ENCODE measurements at places on chromosomes 1 and 21.

DNA sequence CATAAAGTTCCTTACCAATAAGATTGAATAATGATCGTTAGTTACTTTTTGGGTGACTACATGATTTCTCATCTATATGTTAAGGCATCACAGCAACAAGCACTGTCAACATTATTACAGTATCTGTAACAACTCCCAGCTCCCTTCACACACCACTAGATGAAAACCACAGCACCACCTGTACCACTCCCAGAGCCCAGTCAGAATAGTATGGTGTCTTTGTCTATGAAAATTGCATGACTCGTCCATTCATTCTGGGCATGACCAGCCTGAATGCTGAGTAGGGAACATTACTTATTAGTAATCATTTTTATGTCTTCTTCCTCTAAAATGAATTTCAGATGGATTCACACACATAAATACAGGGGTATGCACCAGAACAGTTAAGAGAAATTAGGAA is 7.0 kb downstream of the OLFML2B start:
- DNase-seq = no peak

- DNase-seq = no peak
Measured at GRCh38 chr1:60223158-60223557, 149.6 kb upstream of the C1orf87 start.

DNA sequence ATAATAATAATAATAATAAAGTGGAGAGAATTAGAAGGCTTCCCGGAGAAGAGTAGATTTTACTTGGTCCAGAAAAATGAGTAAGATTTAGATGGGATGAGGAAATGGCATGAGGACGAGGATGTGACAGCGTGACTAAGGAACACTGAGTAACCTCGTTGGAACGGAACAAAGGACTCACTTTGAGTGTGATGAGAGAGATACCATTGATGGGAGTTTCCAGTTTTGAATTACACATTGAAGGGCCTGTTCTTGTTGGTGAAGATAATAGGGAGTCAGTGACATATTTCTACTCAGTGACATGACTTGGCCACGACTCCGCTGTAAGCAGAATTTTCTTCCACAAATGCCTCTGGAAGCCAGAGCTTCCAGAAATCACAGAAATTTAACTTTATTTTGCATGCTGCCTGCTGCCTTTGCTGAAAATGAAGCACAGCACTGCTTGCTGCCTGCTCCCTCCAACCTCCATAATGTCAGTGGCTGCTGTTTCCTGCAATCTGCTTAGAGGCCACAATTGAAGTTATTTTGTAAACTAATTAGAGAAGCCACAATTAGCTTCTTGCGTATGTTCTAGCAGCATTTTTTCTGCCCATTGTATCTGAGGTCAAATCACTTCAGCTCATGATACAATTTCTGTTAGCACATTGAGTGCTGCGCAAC is 33.7 kb upstream of the FBXO28 start:
- DNase-seq = no peak

DNA sequence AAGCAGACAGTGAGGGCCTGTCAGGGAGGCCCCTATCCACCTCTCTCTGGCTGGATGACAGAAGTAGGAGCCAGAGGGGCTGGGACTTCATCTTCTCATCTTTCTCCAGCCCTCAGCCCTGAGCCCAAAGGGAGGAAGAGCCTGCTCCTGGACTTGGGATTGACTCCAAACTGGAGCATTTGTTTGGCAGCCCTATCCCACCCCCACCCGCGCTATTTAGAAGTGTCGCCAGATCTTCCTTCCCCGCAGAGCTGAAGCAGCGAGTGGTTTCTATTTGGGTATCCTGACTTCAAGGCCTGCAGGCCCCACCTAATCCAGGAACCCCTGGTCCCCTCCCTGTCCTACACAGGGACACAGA is 9.6 kb downstream of the NES start:
- DNase-seq = no peak

- DNase-seq = no peak
Measured at GRCh38 chr21:44462834-44463200, 7.5 kb downstream of the LRRC3 start.

DNA sequence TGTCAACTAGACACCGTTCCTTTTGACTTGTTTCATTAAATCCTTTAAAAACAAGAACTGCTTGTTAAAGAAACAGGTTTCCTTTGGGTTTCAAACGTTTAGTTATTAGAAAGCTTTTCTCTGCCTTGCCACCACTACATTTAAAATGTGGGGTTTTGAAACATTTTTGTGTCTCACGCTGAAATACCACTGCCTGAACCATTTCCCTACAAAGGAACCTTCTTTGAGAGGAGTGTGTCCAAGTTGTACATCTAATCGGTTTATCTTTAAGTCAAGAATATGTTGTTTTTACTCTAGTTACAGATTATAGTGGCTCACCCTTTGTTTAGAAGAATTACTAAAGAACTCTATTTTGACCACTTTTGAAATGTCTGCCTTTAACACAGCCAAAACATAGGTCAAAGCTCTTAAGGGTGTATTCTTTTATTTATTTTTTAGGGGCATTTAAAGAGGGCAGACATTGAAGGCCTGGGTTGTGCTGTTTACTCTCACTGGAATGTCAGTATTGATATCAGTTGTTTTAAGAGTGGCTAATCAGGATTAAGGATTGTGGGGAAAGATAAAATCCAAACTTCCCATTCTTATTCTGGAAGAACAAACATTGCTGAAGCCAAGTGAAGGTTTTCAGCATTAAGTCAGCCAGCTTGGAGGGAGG is 143.4 kb downstream of the GALNT2 start:
- DNase-seq = no peak

DNA sequence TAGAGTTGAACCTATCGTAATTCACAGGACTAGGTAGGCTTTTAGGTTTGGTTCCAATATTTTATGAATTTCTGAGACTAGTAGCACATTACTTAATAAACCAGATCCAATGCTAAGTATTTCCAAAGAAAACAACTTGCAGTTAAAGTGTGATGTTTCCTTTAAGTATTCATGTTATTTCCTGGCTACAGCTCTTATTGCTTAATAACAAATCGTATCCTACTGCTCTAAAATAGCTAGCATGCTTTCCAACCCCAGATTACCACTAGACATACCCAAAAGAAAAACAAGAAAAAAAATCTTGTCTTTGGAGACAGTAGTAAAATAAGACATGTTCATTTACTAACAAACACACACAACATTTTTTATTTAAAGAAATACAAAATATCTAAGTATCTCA is 898 bp downstream of the KRTAP27-1 start:
- DNase-seq = no peak

DNA sequence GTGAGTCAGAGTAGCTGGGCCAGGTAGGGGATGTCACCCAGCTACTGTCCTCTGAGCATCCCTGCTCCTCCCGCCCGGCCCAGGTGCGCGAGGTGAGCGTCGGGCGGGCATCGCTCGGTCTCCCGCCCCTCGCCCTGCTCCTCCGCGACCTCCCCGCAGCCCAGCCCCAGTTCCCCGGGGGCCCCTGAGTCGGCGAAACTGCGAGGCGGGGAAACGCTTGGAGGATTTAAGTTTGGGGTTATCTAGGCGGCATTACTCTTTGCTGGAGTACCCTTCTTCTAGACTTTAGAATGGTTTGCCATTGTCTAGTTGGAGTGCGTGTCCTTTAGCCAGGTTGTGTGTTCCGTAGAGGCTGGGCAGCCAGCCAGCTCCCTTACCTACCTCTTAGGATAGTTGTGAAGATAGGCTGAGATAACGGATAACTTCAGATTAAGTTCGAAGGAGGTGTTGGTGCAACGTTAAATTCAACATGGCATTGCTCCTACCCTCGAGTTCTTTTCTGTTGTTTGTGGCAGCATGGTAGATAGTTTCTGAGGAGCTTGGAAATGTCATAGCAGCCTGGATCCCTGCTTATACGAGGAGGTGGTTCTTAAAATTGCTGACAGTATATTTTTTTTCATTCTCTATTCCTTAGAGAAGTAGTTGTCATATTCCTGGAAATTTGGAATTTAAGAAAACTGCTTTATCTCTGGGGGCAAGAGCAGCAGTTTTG is 697 bp downstream of the AGO3 start:
- DNase-seq = no peak

- DNase-seq = no peak
Measured at GRCh38 chr1:4944072-4944471, 289.7 kb downstream of the AJAP1 start.

DNA sequence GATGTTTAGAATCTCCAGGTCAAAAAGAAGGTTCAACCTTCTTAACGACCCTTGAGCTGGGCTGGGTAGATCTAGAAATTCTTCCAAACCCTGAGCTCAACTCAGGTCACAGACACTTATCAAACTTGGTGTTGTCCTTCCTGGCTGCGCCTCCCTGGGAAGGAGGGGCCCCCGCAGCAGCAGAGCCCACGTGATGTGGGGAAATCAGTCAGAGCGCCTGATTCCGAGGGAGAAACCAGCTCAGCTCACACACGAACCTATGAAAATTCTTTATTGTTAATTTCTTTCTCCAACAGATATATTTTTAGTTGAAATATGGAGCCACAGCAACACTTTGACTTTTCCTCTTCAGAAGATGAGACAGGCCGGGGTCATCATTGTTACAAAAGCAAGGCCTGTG is 24.3 kb upstream of the CLSTN1 start:
- DNase-seq = no peak

DNA sequence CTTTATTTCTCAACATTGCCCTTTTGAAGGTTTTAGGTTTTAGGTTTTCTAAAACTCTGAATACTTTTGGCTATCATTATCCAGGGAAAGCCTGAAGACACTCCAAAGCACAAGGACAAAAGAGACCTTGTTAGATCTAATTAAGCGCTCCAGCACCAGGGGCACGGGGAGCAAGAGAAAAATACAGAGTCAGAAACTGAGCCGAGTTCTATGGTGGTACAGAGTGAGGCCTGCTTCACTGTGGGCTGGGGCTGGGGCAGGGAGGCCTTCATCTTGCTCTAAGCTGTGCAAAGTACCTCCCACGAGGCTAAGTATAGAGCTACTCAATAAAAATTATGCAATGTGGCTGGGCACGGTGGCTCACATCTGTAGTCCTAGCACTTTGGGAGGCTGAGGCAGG is 19.7 kb upstream of the RAB4A start:
- DNase-seq = no peak

GRCh38 chr1:64472805-64473204 is 2.9 kb downstream of the CACHD1 start:
- DNase-seq = no peak

All from T-helper 2 cell treated with Interferon-gamma antibody and Interleukin-4, amounts not matched to agents 5 μg/mL and 100 μg/mL, for 36 hours (primary cell).